ENCODE measurements at places on chromosomes 7 and 10.

- no peak for DNase-seq
These were observed 189.4 kb upstream of the AHR start for GRCh38 chr7:17109020-17109419.

GRCh38 chr10:4121502-4122380, 336.7 kb upstream of the KLF6 start:
- no peak for DNase-seq

GRCh38 chr10:113264333-113265131, 288.3 kb upstream of the HABP2 start:
- DNase-seq, result no peak

- DNase-seq, result no peak
These were observed 152.4 kb downstream of the RAB11FIP2 start for GRCh38 chr10:117894339-117894738.

DNA sequence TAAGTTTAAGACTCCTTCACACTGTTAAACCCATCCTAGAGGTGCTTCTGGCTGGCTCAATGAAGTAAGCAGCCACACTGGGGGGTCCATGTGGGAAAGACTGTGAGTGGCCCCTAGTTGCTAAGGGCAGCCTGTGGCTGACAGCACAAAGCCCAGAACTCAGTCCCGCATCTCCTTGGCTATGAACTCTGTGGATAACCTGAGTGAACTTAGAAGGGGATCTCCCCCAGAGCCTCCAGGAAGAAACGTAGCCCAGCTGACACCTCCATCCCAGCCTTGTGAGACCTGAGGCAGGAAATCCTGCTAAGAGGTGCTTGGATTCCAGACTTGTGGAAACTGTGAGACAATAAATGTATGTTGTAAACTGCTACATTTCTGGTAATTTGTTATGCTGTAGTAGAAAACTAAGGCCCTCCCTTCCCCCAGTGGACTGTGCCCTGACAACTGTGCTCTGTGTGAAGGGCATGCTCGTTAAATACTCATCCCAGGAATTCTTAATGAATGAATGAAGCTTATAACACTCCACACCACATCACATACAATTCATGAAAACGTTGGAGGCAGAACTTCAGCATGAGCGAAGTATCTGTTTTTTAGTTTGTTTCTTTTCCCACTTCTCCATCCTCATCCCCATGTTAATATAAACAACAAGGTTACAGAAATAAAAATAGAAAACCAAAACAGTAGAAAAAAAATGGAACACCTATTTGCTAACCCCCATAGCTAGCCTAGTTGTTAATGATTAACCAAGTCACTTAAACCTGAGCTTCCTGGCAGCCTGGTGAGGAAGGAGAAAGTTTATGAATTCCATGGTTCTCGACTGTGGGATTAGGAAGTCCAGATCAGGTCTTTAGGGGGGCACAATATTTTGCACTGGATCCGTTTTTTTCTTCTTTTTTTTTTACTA, 36.8 kb upstream of the AOAH start:
- DNase-seq, result no peak

- DNase-seq, result peak; percentile 52
These were observed 2.1 kb downstream of the NFE2L3 start for GRCh38 chr7:26153823-26154783.

GRCh38 chr7:79909176-79909575, 225.5 kb upstream of the GNAI1 start:
- DNase-seq, result no peak

DNA sequence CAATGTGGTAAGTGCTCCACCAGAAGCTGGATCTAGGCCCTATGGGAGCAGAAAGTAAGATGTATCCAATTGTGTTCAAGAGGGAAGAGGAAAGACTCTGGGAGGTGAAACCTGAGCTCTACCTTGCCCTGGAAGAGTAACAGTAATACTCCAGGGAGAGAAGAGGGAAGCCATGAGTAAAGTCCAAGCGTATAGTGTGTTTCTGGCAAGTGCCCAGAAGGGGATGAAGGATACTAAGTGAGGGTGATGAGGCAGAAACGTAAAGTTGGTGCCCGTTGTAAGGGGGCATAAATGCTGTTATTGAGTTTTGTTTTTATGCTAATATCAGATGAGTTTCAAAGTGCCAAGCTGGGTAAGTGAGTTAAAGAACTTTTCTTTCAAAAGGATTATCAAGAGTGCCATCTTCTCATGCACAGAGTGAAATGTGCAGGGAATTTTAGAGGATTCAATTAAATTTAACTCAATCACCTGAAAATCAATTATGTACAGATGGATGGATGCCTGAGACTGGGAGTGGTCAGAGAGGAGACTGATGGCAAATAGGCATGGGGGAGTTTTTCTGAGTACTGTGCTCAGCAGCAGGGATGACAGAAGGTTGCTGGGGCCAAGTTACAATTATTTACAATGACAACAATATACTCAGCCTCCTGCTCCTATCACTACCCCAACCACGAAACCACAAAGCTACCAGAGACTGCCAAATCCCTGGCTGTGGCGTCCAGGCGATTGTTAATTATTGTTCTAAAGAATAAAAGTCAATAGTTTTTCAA, 123.3 kb upstream of the LAMB4 start:
- no peak for DNase-seq

- no peak for DNase-seq
These were observed 6.5 kb downstream of the BLVRA start for GRCh38 chr7:43764807-43765491.

DNA sequence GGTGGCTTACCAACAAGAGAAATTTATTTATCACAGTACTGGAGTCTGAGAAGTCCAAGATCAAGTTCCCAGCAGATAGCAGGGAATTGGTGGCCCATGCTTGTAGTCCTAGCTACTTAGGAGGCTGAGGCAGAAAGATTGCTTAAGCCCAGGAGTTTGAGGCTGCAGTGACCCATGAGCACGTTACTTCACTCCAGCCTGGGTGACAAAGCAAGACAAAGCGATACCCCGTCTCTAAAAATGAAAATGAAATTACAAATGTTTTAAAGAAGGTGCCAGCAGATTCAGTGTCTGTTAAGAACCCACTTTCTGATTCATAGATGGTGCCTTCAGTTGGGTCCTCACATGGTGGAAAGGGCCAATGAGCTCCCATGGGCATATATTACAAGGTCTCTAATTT, 20.6 kb upstream of the ARHGAP12 start:
- DNase-seq, result no peak

DNA sequence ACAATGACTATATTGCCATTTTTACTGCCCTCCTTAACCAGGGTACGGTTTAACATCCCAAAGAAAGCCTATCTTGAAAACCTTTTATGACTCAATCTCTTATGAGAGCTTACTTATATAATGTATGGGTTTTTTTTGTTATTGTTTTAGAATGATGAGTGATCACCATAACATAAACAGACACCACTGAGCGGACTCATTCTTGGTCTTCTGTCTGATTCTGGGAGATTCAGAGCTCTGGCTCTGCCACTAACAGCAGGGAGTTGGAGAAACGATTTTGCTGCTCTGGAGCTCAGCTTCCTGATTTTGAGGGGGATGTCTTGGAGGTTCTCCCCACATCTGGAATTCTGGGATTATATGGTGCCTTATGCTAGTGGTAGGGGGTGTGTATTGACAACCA, 244.1 kb downstream of the FRMD4A start:
- no peak for DNase-seq

GRCh38 chr10:128263891-128264688, 137.9 kb upstream of the MKI67 start:
- DNase-seq, result peak; percentile 31

- DNase-seq, result peak; percentile 51
These were observed 142.0 kb downstream of the ARID5B start for GRCh38 chr10:62043421-62044021.

DNA sequence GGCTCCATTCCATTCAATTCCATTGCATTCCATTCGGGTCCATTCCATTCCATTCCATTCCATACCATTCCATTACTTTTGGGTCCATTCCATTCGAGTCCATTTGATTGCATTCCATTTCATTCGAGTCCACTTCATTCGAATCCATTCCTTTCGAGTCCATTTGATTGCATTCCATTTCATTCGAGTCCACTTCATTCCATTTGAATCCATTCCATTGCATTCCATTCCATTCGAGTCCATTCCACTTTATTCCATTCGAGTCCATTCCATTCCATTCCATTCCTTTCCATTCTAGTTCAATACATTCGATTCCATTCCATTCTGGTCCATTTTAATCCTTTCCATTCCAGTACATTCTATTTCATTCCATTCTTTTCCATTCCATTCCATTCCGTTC, 334.0 kb downstream of the ZNF33B start:
- no peak for DNase-seq

DNA sequence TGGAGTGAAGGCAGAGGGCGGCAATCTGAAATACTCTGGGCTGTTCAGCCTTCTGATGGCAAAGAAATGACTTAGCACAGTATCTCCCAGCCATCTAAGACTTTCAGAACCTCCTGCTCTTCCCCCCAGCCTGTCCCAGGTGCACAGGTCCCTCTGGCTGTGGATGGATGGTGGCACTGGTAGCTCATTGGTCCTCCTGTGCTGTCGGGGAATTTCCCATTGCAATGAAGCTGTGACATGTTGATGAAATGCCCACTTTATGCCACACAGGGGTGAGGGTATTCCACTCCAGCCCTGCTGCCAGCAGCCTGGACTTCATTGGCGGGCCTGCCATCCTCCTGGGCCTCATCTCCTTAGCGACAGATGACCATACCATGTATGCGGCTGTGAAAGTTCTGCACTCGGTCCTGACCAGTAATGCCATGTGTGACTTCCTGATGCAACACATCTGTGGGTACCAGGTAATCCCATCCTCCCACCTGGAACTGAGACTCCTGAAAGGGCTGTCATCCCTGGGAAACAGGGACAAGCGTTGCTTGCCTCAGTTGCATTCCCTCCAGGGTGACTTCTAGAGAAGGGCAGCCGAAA, 105.9 kb downstream of the WDFY4 start:
- no peak for DNase-seq

DNA sequence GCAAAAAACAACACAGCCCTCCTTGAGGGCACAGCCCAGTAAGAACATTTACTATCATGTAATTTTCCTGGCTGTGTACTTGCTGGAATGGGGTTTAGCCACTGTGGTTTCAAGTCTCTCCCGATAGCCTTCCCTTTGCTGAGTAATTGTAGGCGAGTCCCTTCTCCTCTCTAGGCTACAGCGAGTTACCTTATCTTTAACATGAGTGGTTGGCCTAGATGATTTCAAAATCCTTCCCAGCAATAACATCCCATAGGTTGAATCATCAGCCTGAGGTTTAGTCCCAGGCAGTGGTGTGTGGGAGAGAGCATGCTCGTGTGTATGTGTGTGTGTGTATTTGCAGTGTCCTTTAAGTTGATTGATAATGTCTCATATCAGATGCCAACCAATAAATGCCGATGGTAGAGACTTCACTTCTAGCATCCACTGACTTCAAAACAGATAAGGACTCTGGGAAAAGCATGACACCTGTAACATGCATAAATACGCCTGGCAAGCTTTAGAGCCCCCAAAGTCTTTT, 142.9 kb upstream of the ZMIZ1 start:
- DNase-seq, result no peak

DNA sequence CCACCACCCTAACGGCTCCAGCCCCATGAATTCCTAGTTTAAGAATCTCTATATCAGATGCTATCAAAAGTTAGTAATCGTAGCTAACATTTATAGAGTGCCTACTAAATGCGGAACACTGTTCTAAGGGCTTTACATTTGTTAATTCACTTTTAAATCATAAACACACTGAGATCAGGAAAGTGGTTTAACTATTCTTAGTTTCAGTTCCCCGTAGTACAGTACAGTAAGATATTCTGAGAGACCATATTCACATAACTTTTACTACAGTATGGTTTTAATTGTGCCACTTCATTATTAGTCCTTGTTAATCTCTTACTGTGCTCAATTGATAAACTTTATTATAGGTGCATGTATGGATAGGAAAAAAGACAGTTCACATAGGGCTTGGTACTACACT, 22.5 kb downstream of the SYPL1 start:
- no peak for DNase-seq

- no peak for DNase-seq
These were observed 54.5 kb upstream of the CXCL12 start for GRCh38 chr10:44439239-44439957.

GRCh38 chr7:18414885-18415284, 80.7 kb upstream of the HDAC9 start:
- no peak for DNase-seq

GRCh38 chr7:92837000-92837749, 802 bp upstream of the CDK6 start:
- peak; percentile 9 for DNase-seq

DNA sequence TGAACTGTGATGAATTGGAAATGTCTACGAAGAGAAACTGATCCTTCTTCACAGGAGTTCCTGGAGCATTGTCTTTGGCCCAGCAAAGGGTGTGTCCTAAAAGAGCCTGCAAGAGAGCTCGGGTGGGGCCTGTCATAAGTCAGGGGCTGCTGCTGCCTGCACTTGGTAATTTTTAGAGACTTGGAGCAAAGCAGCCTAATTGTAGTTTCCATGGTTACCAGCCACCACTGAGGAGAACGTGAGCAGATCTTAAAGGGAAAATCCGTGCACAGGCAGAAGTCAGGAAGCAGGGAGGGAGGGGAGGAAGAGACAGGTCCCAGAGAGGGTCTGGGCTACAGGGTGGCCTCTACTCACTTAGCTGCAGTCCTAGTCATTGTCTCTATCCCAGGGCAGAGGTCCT, 463.6 kb downstream of the PLXNA4 start:
- no peak for DNase-seq

- DNase-seq, result no peak
These were observed 38.8 kb upstream of the SEPTIN7 start for GRCh38 chr7:35761871-35762677.

DNA sequence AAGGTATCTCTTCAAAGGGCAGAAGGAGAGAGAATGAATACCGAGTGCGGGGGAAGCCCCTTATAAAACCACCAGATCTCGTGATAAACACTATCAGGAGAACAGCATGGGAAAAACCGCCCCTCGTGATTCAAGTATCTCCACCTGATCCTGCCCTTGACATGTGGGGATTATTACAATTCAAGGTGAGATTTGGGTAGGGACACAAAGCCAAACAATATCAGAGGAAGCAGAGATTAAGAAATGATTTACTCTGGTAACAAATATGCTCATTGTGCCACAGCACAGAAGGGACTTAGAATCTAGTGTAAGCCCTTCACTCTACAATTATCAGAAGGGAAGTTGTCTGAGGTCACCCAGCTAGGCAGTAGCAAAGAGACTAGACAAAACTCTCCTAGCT, 40.1 kb upstream of the ZNRF2 start:
- no peak for DNase-seq

DNA sequence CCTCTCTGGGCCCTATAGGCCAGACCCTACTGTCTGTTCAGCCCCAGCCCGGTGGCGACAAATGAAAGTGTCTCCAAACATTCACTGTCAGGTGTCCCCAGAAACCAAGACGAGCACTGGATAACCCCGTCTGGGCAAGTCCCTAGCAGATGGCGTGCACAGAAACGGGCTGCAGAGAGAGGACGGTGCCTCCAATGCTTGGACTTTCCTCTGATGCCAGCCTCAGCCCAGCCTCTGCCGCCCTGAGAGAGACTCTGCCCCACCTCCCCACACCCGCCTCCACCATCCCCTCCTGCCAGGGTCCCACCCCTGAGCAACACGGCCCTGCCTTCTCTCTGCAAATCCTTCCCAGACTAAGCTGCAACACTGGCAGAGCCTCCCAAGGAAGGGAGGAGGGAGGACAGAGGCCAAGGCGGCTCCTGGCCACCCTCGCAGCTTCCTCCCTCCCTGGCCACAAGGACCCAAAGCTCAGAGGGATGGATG, 7.4 kb upstream of the LFNG start:
- DNase-seq, result no peak

- no peak for DNase-seq
These were observed 2.7 kb downstream of the FOXP2 start for GRCh38 chr7:114417290-114417689.

All from CD4-positive, alpha-beta T cell treated with Interleukin-15 for 4 hours (primary cell).